ENCODE measurements at places on chromosomes 1 and 21. TPM values are rescaled to one million over a fixed set of nuclear protein-coding genes. Genes with fewer than 3 reads are reported as not detected.
A peak's percentile ranks its signal among the peaks of the same experiment; 100 is the strongest.

LYPD8 gene
- not detected for total RNA-seq

DNA sequence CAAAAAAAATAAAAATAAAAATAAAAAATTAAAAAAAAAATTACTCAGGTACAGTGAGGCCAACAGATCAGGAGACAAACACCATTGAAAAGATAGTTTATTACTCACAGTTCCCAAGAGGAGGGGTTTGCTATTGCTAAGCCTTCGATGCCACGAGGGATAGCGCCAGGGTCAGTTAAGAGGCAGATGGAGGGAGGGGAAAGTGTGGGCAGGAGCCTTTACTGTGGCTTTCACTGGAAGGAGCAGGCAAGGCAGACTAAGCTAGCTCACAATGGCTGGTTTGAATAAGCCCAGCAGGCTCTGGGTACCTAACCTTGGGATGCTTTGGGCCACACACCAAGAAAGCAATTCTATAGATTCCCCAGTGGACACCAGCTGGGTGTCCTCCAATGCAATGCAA, 12.7 kb upstream of the RNF187 start:
- no peaks in the 10 kb centered on the region for H3K36me3 ChIP-seq
- no peaks in the 10 kb centered on the region for H3K4me1 ChIP-seq
- peaks cover 25% of the 10 kb centered on the region for H3K27me3 ChIP-seq
- no peak overlapping the region for H3K27ac ChIP-seq
- DNase-seq, result no peak

PRKAB2 gene
- total RNA-seq, result 51.0 TPM

GRCh38 chr1:109314795-109315194, 8.0 kb upstream of the MYBPHL start:
- no peaks in the 10 kb centered on the region for H3K27me3 ChIP-seq
- H3K4me3 ChIP-seq, result no peak overlapping the region

DNA sequence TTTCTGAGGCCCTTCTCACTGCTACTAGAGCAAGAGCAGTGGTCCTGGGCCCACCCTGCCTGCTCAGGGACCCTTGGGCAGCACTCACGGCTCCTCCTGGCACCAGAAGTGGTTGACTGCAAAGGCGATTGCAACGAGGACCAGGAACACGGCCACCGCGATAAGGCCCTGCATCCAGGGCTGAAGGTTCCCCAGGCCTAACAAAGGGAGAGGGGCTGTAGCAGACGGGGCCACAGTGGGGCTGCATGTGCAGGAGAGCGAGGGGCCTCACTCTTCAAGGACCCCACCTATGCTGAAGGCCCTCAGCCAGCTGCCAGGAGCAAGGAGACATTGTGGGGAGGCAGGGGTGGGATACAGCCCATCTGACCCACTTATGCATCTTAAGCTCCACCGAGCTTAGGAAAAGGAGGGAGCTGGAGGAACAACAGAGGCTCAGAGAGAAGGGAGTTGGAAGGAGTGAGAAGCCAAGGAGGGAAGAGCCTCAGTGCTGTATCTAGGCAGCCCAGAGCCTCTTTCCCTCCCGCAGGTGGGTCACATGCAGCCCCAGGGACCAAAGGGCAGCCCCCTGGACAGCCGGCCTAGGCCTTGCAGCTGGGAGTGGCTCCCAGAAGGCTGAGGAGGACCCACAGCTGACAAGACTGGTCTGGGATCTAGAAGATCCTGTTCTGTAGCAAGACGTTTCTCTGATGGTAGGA, 2.5 kb downstream of the PDZK1IP1 start:
- no peak for DNase-seq
- H3K27ac ChIP-seq, result no peak overlapping the region
- H3K4me3 ChIP-seq, result no peak overlapping the region
- H3K4me1 ChIP-seq, result peaks cover 15% of the 10 kb centered on the region
- H3K27me3 ChIP-seq, result no peaks in the 10 kb centered on the region
- no peaks in the 10 kb centered on the region for H3K36me3 ChIP-seq

OR2T2 gene
- not detected for total RNA-seq

DNA sequence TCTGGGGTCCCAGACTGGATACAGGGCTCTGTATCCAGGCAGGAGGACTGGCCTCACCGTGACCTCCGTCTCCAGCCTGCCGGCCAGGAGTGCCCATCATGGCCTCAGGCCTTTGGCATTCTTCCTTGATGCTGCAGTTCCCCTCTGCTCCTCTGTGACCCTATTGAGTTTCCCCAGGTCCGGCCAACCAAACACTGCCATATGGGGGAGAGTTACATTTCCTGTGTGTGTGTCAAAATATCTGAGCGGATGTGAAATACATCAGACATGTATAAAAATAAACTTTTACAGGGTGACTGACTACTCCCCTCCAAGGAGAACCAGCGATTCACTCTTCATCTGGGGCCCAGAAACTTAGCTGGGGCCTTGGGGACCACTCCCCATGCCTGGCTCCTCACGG, 10.2 kb upstream of the UBL4B start:
- no peak overlapping the region for H3K27ac ChIP-seq
- DNase-seq, result no peak
- H3K4me1 ChIP-seq, result no peaks in the 10 kb centered on the region
- peaks cover 3% of the 10 kb centered on the region for H3K27me3 ChIP-seq
- no peaks in the 10 kb centered on the region for H3K36me3 ChIP-seq

FMO5 gene
- 0.89 TPM for total RNA-seq

VAV3 gene
- 1.2 TPM for total RNA-seq

DNA sequence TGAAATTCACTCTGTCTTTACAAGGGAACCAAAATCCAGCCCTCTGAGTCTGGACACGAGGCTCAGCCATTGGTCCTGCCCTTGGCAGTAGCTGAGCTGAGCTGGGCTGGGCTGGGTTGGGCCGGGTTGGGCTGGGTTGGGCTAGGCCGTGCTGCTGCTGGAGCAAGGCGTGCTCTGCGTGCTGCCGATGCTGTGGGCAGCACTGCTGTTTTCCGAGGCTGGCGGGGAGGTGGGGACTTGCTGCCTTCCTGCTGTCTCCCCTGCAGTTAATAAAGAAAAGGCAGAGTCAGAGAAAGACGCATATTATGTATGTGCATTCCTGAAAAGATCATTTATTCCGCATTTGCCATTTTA, 182.9 kb downstream of the CDC7 start:
- no peak overlapping the region for H3K4me3 ChIP-seq
- peaks cover 8% of the 10 kb centered on the region for H3K36me3 ChIP-seq
- H3K27ac ChIP-seq, result no peak overlapping the region
- no peaks in the 10 kb centered on the region for H3K27me3 ChIP-seq

FCRLA gene
- 0.49 TPM for total RNA-seq

- no peak for DNase-seq
- no peak overlapping the region for H3K4me3 ChIP-seq
- no peak overlapping the region for H3K27ac ChIP-seq
- H3K36me3 ChIP-seq, result no peaks in the 10 kb centered on the region
Measured at GRCh38 chr1:229838204-229838603, 212.2 kb downstream of the URB2 start.

MEX3A gene
- total RNA-seq, result 0.06 TPM

TNFRSF14 gene
- total RNA-seq, result 7.1 TPM

GRCh38 chr1:43481491-43481890, 27.8 kb upstream of the HYI start:
- H3K27ac ChIP-seq, result no peak overlapping the region
- no peaks in the 10 kb centered on the region for H3K27me3 ChIP-seq
- H3K4me3 ChIP-seq, result no peak overlapping the region

DNA sequence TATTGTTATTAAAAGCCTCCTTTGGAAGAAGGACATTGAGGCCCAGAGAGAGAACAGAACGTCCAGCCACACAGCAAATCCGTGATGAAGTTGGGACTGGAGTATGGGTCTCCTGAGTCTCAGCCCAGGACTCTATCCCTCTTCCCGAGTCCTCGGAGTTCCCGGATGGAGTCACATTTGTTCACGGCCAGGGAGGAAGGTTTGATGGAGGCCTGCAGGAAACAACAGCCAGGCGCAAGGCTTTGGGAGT, 357 bp upstream of the TXLNA start:
- no peak for DNase-seq
- H3K27ac ChIP-seq, result peak overlapping the region; percentile 98
- H3K4me3 ChIP-seq, result peak overlapping the region; percentile 81
- no peaks in the 10 kb centered on the region for H3K27me3 ChIP-seq
- H3K4me1 ChIP-seq, result peaks cover 34% of the 10 kb centered on the region

DNA sequence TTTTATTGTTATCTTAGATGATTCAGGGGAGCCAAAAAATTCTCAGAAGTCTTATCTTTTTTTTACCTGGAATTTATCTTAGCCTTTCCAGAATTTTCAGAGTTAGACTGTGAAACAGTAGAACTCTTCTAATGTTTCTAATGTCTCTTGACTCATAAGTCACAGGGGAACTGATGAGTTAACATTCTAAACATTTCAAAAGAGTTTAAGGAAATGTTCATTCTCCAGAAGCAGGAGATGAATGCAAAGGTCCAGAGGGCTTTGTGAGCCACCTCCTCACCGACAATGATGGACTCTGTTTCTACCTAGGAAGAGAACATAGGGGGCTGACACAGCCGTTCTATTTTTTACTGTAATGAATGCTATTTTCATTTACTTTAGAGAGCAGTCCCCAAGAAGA, 157.5 kb downstream of the BRINP2 start:
- no peaks in the 10 kb centered on the region for H3K4me1 ChIP-seq
- no peak for DNase-seq
- H3K4me3 ChIP-seq, result no peak overlapping the region
- H3K36me3 ChIP-seq, result no peaks in the 10 kb centered on the region
- no peak overlapping the region for H3K27ac ChIP-seq

- H3K27me3 ChIP-seq, result no peaks in the 10 kb centered on the region
- no peak overlapping the region for H3K4me3 ChIP-seq
- no peak for DNase-seq
- no peak overlapping the region for H3K27ac ChIP-seq
- H3K4me1 ChIP-seq, result no peaks in the 10 kb centered on the region
Measured at GRCh38 chr21:35332841-35333426, 283.8 kb upstream of the RUNX1 start.

DNA sequence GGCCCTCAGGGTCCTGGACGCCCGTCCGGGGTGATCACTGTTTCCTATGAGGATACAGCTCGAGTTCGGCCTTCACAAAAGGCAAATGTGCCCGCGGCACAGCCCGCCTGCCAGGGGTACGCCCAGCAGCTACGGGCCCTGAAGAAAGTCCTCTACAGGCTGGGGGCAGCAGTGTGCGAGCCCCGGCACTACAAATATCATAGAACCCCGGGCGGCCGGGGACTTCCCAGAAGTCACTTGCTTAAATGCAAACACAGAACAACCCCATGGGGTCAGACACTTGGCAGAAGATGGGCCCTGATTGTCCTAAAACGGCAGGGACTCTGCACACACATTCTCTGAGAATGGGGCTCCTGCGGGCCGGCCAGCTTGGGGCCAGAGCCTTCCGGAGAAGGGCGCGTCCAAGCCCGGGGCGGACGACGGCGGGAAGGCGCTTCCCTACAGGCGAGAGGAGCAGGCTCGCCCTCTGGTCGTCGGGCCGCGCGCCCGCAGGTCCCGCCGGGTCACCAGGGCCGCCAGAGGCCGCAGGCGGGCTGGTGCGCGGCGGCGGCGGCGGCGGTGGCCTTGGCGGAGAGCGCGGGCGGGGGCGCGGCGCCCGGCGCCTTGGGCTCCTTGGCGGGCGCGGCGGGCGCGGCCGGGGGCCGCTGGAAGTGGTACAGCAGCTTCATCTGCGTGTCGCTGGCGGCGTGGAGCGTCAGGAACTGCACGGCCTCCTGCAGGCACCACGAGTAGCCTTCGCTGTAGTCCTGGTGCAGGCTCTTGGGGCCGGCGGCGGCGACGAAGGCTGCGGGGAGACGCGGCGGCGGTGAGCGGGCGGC, 888 bp downstream of the HES5 start:
- DNase-seq, result no peak
- peak overlapping the region; percentile 52 for H3K27ac ChIP-seq
- H3K4me3 ChIP-seq, result peak overlapping the region; percentile 58
- H3K27me3 ChIP-seq, result no peaks in the 10 kb centered on the region
- no peaks in the 10 kb centered on the region for H3K36me3 ChIP-seq
- H3K4me1 ChIP-seq, result peaks cover 69% of the 10 kb centered on the region

DNA sequence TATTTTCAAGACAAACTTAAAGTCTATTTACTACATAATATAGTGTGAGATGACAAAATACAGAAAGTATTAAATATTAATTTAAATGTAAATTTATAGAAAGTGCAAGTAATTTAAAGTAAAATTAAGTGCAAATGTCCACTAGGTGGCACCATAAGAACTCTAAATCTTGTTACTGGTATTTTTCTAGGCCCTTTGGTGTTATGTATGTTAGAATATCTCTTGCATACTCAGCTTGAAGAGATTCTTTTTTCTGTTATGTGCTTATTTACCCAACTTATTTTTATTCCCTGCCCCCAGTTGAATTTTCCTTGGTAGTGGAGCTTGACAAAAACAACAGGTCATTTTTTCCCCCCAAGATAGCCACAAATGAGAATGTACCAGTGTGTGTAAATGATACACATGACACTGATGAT, 71.5 kb downstream of the RPS6KC1 start:
- no peak for DNase-seq
- H3K36me3 ChIP-seq, result no peaks in the 10 kb centered on the region
- peaks cover 11% of the 10 kb centered on the region for H3K4me1 ChIP-seq
- no peak overlapping the region for H3K4me3 ChIP-seq

GRCh38 chr1:162397943-162398560, 13.9 kb downstream of the SH2D1B start:
- DNase-seq, result no peak
- peaks cover 2% of the 10 kb centered on the region for H3K27me3 ChIP-seq
- H3K36me3 ChIP-seq, result no peaks in the 10 kb centered on the region
- H3K4me1 ChIP-seq, result no peaks in the 10 kb centered on the region

DNA sequence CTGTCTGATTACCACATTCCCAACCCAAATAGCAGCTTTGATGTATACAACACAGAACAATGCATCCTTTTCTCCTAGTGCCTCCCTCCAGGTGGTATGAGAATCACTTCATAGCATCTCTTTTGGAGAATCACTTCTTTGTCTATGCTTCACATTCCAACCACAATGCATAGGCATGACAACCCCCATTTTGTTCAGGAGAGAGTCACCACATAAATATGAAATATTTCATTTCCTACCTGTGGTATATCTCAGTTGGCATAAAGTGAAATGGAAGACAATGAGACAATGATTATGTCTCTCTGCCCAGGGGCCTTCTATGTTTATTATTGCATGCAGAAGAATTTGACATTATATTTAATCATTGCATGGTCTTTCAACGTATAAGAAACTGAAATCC, 112.2 kb downstream of the BRINP2 start:
- H3K4me3 ChIP-seq, result no peak overlapping the region
- H3K27me3 ChIP-seq, result no peaks in the 10 kb centered on the region
- no peaks in the 10 kb centered on the region for H3K36me3 ChIP-seq
- H3K27ac ChIP-seq, result no peak overlapping the region
- DNase-seq, result no peak

BSND gene
- not detected for total RNA-seq

GRCh38 chr1:25580927-25581326, 35.7 kb upstream of the MAN1C1 start:
- H3K27me3 ChIP-seq, result no peaks in the 10 kb centered on the region
- no peak overlapping the region for H3K27ac ChIP-seq
- H3K36me3 ChIP-seq, result no peaks in the 10 kb centered on the region
- H3K4me1 ChIP-seq, result peaks cover 13% of the 10 kb centered on the region
- H3K4me3 ChIP-seq, result no peak overlapping the region
- no peak for DNase-seq

DNA sequence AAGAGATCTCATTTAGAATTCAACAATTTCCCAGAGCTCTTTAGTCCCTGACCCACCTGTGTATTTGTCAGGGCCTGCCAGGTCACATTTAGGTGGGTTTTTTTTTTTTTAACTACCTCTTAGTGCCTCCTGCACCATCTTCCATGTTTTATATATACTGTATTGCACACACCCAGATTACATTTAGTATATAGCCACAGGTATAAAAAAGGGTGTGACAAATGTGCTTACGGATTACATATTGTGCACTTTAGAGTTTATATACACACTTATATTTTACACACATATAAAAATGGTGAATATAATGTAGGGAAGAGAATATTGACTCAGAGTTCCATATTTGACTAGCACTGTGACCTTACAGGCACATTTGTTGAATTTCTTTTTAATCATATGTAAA, 17.4 kb upstream of the LRIG2 start:
- H3K27ac ChIP-seq, result no peak overlapping the region
- H3K27me3 ChIP-seq, result no peaks in the 10 kb centered on the region
- H3K4me1 ChIP-seq, result no peaks in the 10 kb centered on the region
- DNase-seq, result no peak
- H3K4me3 ChIP-seq, result no peak overlapping the region
- H3K36me3 ChIP-seq, result no peaks in the 10 kb centered on the region

All from psoas muscle (tissue), 8 donors.